GM23248 (cell line): ENCODE measurements at places on chromosomes 3 and 15. TPM values are rescaled to one million over a fixed set of nuclear protein-coding genes. Genes with fewer than 3 reads are reported as not detected.

The TNIK gene
- 1.0 and 2.3 TPM in 2 replicates for total RNA-seq

The GOLGA6L1 gene
- total RNA-seq, result not detected in 2 replicates

DNA sequence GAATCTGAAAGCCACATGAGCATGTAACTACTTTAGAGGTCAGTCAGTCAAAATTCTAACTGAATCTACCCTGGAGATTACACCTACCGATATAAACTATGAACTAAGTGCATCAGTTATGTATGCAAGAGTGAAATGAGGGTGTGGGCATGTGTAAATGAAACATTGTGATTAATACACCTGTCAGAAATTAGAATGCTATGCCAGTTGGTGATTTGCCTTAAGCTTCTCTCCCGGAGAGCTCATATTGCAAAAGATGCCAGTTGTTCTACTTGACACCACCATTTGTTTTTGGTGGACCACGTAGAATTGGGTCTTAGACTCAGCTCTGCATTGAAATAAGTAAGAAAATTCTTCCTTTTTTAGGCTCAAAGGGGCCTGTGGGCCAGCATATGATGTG, 91.0 kb upstream of the KBTBD8 start:
- no peak overlapping the region for H3K27ac ChIP-seq
- no peaks in the 10 kb centered on the region for H3K36me3 ChIP-seq
- H3K4me1 ChIP-seq, result no peaks in the 10 kb centered on the region
- no peak for DNase-seq

DNA sequence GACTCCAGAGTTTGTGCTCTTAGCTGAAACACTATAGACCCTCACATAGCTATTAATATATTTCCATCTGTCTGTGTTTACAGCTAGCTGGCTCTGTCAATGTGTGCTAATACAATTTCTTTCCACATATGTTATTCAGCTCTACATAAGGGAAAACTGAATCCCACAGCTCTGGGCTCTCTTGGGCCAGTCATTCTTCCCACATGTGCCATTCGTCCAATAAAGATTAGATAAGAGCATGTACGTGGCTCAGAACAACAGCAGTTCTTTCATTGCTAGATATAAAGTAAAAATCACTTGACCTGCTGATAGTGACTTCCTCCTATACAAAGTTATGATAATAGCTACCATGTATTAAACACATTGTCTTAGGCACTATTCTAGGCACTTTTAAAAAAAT, 2.8 kb upstream of the ILDR1 start:
- no peak overlapping the region for H3K27ac ChIP-seq
- H3K4me1 ChIP-seq, result no peaks in the 10 kb centered on the region
- H3K4me3 ChIP-seq, result no peak overlapping the region
- no peak for DNase-seq
- H3K27me3 ChIP-seq, result peaks cover 25% of the 10 kb centered on the region
